Calu3 (cell line): ENCODE measurements at places on chromosomes 7 and 10. TPM values are rescaled to one million over a fixed set of nuclear protein-coding genes. Genes with fewer than 3 reads are reported as not detected.
A peak's percentile ranks its signal among the peaks of the same experiment; 100 is the strongest.

NKX2-3 gene
- not detected in 2 replicates for total RNA-seq

CAMK2B gene
- 0.12 TPM in 1 of 2 replicates, not detected in the other for total RNA-seq

EPHA1 gene
- total RNA-seq, result 21.6 and 23.6 TPM in 2 replicates

GRCh38 chr10:123755061-123755460, 88.9 kb downstream of the GPR26 start:
- DNase-seq, result no peak

DNA sequence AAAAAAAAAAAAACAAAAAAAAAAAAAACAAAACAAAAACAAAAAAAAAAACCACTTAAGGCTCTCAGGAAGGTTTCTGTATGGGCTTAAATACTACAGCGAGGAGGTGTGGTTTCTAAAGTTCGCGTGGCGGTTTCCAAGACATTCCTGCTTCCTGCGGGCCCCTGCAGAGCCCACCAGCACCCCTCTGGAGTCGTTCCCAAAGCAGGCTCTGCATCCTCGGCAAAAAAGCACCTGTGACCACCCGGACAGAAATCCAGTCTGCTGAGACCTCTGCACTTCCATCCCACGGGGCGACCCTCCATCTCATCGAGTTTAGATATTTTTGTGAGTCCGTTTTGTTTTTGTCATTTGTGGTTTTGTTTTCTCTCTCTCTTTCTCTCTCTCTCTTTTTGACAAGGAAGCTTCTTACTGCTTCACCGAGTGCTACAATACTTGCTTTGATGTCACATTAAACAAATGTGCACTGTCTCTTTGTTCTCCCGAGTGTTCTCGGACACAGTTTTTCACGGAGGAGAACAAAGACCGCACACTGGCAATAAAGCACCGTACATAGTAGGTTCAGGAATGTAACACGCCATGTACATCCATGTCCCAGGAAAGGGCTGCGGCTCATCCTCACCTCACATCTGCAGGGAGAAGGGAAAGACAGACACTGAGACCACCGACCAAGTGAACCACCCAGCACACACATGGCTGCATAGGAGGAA, 21.5 kb downstream of the PDGFA start:
- DNase-seq, result no peak

GRCh38 chr7:92835851-92836488, 403 bp downstream of the CDK6 start:
- peak; percentile 14 for DNase-seq

SEMA3D gene
- 0.91 and 2.0 TPM in 2 replicates for total RNA-seq

DNA sequence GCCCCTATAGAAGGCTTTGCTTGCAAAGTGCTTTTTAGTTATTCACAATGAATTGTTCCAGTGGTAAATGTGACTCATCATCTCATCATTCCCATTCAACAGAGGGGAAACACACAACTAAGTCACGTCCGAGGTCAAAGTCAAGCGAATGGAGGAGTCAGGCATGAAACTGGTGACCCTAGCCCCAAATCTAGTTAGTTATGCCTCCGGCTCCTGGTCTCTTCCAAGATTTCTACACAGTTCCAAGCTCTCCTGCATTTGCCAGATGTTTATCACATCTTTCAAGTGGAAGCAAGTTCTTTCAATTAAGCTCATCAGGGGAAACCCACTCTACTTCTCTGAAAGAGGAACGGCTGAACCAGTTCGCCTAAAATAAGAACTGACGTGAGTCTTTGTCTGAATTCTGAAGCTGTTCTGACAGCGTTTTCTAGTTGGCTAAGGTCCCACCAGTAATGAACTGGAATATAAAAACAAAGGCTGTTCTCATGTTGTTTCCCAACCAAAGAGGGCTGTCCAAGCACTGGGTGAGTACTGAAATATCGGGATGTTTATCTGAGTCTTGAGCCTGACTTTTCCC, 140.9 kb upstream of the NRBF2 start:
- DNase-seq, result no peak
